Uterus (tissue), 4 donors: ENCODE measurements at places on chromosomes 4 and X.

DNA sequence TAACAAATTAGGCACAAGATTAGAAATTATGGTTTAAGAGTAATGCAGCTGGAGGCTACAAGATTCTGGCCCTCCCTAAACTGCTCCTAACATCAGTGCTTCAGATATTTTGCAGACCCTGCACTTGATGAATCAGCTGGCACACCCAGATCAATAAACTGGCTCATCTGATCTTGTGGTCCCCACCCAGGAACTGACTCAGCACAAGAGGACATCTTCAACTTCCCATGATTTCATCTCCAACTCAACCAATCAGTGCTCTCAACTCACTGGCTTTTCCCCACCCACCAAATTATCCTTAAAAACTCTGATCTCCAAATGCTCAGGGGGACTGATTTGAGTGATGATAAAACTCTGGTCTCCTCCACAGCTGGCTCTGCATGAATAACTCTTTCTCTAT, 21.7 kb upstream of the TMEM33 start:
- no peak overlapping the region for H3K27ac ChIP-seq
- no peak for DNase-seq
- H3K36me3 ChIP-seq: no peaks in the 10 kb centered on the region
- H3K4me1 ChIP-seq: no peaks in the 10 kb centered on the region

- H3K4me3 ChIP-seq: no peak overlapping the region
- no peak for DNase-seq
- H3K4me1 ChIP-seq: no peaks in the 10 kb centered on the region
- H3K27me3 ChIP-seq: no peaks in the 10 kb centered on the region
- no peaks in the 10 kb centered on the region for H3K36me3 ChIP-seq
These were observed 12.6 kb upstream of the CCNQ start for GRCh38 chrX:153611298-153612095.

GRCh38 chrX:68686097-68686977, 38.9 kb downstream of the STARD8 start:
- H3K4me3 ChIP-seq: no peak overlapping the region

DNA sequence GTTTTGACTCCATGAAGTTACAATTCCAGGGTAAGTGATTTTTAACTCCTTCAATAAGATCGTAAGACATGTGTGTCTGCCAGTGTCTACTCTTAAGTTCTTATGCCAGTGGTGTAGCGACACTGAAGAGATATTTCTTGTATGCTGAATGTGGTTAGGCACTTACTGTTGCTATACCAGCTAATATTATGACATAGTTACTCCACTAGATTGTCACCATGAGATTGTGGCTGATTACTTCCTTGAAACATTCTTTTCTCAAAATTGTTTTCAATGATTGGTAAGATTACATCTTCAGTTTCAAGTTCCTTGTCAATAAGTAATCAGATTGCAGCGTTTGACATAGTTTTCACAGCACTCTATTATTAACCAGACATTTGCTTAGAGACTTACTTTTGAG, 60.6 kb upstream of the PAGE5 start:
- no peaks in the 10 kb centered on the region for H3K4me1 ChIP-seq
- no peak overlapping the region for H3K4me3 ChIP-seq
- no peaks in the 10 kb centered on the region for H3K36me3 ChIP-seq
- no peak for DNase-seq
- no peaks in the 10 kb centered on the region for H3K27me3 ChIP-seq

- no peaks in the 10 kb centered on the region for H3K27me3 ChIP-seq
- DNase-seq: no peak
- H3K36me3 ChIP-seq: no peaks in the 10 kb centered on the region
- H3K27ac ChIP-seq: no peak overlapping the region
These were observed 83.4 kb upstream of the COX18 start for GRCh38 chr4:73152893-73153292.

GRCh38 chrX:46531442-46531841, 13.8 kb downstream of the ZNF674 start:
- no peaks in the 10 kb centered on the region for H3K36me3 ChIP-seq
- H3K4me3 ChIP-seq: no peak overlapping the region
- H3K27ac ChIP-seq: no peak overlapping the region
- no peaks in the 10 kb centered on the region for H3K27me3 ChIP-seq

DNA sequence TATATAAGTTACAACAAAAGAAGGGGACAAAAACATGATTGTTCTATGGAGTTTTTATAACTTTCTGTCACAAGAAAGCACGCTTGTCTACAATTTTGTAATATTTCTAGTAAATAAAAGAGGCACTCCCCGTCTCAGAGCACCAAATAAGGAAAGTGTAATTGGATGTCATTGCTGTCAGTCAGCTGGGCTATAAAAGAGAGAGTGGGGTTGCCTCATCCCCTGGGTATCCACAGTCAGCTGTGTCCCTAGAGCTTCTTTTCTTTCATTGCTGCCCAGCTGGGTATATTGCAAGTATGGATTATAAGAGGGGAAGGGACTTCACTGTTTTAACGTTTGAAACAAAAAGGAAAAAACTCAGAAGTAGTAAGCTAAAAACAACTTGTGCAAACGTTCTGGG, 61.3 kb downstream of the NPNT start:
- H3K4me1 ChIP-seq: no peaks in the 10 kb centered on the region
- no peak overlapping the region for H3K27ac ChIP-seq
- H3K27me3 ChIP-seq: no peaks in the 10 kb centered on the region
- no peak overlapping the region for H3K4me3 ChIP-seq

DNA sequence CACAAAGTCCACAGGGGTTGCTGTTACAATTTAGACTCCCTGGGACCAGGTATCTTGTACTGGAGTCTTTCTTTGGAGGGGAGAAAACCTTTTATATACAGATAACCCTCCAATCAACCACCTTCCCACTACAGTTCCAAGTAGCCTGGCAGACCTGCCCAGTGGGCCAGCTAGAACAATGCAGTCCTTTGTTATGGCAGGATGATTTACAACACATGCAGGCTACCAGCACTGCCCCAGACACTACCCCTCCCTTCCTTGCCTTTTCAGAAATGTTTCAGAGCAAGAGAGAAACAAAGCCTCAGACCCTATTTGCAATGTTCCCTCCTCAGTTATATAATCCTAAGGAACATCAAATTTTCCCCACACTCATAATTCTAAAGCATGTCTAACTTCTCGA, 11.1 kb downstream of the RASL11B start:
- no peaks in the 10 kb centered on the region for H3K4me1 ChIP-seq
- H3K27ac ChIP-seq: no peak overlapping the region
- DNase-seq: no peak
- H3K27me3 ChIP-seq: no peaks in the 10 kb centered on the region
- H3K4me3 ChIP-seq: no peak overlapping the region
- no peaks in the 10 kb centered on the region for H3K36me3 ChIP-seq

GRCh38 chr4:139934708-139935195, 219.2 kb downstream of the MAML3 start:
- peak overlapping the region; percentile 74 for H3K27ac ChIP-seq
- H3K36me3 ChIP-seq: no peaks in the 10 kb centered on the region
- no peaks in the 10 kb centered on the region for H3K27me3 ChIP-seq

DNA sequence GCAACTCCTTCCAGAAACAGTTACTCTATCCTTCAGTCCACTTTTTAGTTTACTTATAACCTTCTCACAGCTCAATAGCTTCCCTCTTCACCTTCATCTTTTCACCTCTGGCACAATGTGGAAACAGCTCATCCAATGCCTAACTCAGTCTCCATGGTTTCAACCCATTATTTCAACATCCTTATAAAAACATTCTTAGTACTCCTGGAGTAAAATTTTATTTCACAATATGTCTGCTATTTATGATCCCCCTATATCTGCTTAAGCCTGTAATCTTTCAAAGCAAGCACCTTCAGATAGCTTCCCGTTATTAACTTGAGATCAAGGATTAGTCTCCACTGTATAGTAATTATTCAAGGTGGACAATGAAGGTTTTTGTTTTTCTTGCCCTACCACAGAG, 156.3 kb downstream of the GASK1B start:
- H3K27ac ChIP-seq: peak overlapping the region; percentile 35
- DNase-seq: no peak
- H3K4me1 ChIP-seq: no peaks in the 10 kb centered on the region
- no peaks in the 10 kb centered on the region for H3K27me3 ChIP-seq
- H3K4me3 ChIP-seq: no peak overlapping the region
- H3K36me3 ChIP-seq: no peaks in the 10 kb centered on the region

GRCh38 chrX:149948016-149948415, 9.7 kb upstream of the EOLA2 start:
- no peaks in the 10 kb centered on the region for H3K27me3 ChIP-seq
- no peak overlapping the region for H3K4me3 ChIP-seq
- H3K27ac ChIP-seq: no peak overlapping the region
- no peaks in the 10 kb centered on the region for H3K4me1 ChIP-seq
- H3K36me3 ChIP-seq: no peaks in the 10 kb centered on the region
- no peak for DNase-seq

DNA sequence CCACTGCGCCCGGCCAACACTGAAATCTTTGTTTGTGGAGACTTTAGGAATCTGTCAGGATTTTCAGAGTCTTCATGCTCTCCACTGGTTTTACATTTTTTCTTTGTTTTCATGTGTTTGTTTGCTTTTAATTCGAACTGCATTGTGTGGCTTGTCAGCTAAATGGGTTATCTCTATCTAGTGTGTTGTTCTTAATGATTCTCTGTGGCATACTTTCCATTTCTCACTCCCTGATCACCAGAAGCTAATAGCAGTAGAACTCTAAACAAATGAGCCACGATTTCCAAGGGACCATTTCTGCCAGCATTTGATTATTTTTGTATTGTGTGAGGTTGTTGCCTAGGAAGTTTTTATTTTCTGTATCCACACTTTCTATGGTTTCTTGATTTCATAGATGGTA, 352.4 kb downstream of the CAMK2D start:
- no peak overlapping the region for H3K27ac ChIP-seq
- DNase-seq: no peak
- H3K4me1 ChIP-seq: no peaks in the 10 kb centered on the region
- H3K4me3 ChIP-seq: no peak overlapping the region
- no peaks in the 10 kb centered on the region for H3K36me3 ChIP-seq

- no peaks in the 10 kb centered on the region for H3K36me3 ChIP-seq
- H3K4me3 ChIP-seq: no peak overlapping the region
- H3K27me3 ChIP-seq: no peaks in the 10 kb centered on the region
- no peaks in the 10 kb centered on the region for H3K4me1 ChIP-seq
These were observed 44.9 kb downstream of the HAND2 start for GRCh38 chr4:173485164-173485563.

- H3K36me3 ChIP-seq: no peaks in the 10 kb centered on the region
- no peaks in the 10 kb centered on the region for H3K4me1 ChIP-seq
- H3K27me3 ChIP-seq: no peaks in the 10 kb centered on the region
- DNase-seq: no peak
- no peak overlapping the region for H3K27ac ChIP-seq
These were observed 67.6 kb downstream of the PPP2R2C start for GRCh38 chr4:6404611-6405396.

DNA sequence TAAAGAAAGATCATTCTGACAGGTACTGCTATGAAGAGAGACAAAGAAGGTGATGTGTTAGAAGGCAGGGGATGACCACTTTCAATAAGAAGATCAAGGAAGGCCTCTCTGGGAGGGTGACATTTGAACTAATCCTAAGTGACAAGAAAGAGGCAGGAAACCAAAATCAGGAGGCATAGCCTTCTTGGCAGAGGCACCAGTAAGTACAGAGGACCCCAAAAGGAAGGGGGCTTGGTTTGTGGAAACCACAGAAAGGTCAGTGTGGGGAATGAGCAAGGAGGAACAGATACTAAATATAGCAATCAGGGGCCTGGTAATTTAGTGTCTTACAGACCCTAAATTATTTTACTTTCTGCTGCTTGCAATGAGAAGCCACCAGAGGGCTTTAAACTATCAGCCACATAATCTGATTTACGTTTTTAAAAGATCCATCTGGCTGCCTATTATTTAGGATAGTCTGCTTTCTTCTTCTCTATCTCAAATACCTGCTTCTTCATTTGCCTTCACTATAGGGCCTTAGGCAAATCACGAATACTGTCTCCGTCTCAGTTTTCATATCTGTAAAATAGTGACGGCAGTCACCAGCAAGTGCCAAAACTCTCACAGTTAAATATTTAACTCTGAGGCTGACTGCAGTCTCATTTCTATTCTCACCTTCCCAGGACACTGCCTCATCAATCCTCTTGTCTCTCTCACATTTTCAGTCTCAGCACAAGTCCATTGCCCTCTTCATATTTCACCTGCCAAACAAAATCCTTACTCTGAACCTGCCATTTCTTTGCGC, 16.7 kb downstream of the NR3C2 start:
- H3K4me1 ChIP-seq: no peaks in the 10 kb centered on the region
- H3K27me3 ChIP-seq: no peaks in the 10 kb centered on the region
- no peak for DNase-seq
- H3K36me3 ChIP-seq: no peaks in the 10 kb centered on the region
- no peak overlapping the region for H3K4me3 ChIP-seq

DNA sequence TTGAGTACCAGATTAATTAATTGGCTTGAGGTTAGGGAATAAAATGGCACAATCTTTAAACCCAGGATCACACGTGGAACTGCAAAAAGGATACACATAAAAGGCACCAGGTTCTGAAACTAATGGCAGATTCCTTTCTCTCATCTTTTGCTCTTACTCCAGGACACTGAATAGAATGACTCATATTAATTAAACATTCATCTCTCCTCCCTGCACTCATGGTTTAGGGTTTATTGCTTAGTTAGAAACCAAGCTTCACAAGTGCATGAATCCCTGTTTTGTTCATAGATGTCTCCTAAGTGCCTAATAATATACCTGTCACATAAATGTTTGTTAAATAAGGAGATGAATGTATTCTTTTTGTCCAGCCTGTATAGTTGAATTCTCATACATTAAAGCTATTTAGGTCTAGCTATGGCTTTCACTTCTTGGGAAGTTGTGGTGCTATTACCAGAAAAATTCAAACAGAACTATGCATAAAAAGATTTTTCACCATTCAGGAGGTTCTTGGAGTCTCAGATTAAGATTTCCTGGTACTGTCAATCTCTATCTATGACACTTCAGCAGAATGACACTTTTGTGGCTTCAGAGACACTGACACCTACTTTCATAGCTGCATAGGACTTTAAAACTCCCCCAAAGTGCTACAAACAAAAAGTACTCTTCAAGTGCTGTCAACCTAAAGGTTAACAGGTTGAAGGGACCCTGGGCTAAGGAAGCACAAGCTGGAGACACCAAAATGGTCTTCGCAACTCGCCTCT, 7.4 kb downstream of the CORIN start:
- no peaks in the 10 kb centered on the region for H3K4me1 ChIP-seq
- H3K27me3 ChIP-seq: no peaks in the 10 kb centered on the region
- no peak for DNase-seq
- no peak overlapping the region for H3K4me3 ChIP-seq
- no peak overlapping the region for H3K27ac ChIP-seq

- H3K4me1 ChIP-seq: no peaks in the 10 kb centered on the region
- no peak overlapping the region for H3K27ac ChIP-seq
- no peak for DNase-seq
- H3K4me3 ChIP-seq: no peak overlapping the region
- H3K36me3 ChIP-seq: no peaks in the 10 kb centered on the region
These were observed 312.0 kb upstream of the MAGEB2 start for GRCh38 chrX:29903360-29903759.
